ENCODE measurements at places on chromosomes 2 and 18. TPM values are rescaled to one million over a fixed set of nuclear protein-coding genes. Genes with fewer than 3 reads are reported as not detected.

DNA sequence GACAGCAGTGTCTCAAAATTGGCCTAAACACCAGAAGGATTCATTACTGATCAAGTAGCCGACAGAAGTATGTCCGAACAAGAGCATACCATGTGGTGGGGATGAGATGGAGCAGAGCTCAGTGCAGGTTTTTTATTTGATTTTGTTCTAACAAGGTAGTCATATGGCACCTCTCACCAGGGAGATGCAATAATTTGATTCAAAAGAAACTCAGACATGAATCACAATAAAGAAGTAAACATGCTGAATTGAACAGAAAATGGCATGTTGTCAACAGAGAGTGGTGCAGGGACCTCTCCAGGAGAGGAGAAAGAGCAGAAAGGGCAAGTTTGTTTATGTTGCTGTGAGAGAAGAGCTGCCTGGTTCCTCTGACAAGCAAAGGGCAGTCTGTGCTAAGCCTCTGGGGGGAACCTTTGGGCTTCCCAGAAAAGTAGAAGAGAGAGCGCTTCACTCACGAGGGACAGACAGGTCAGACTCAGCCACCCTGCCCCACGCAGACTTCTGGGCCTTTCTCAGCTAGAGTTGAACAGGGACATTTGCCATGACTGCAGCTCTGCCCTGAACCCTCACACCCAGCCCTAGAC, 351.3 kb upstream of the RAB12 start:
- H3K27me3 ChIP-seq, result no peaks in the 10 kb centered on the region
- DNase-seq, result no peak
- no peak overlapping the region for H3K27ac ChIP-seq
- no peak overlapping the region for H3K4me3 ChIP-seq

DNA sequence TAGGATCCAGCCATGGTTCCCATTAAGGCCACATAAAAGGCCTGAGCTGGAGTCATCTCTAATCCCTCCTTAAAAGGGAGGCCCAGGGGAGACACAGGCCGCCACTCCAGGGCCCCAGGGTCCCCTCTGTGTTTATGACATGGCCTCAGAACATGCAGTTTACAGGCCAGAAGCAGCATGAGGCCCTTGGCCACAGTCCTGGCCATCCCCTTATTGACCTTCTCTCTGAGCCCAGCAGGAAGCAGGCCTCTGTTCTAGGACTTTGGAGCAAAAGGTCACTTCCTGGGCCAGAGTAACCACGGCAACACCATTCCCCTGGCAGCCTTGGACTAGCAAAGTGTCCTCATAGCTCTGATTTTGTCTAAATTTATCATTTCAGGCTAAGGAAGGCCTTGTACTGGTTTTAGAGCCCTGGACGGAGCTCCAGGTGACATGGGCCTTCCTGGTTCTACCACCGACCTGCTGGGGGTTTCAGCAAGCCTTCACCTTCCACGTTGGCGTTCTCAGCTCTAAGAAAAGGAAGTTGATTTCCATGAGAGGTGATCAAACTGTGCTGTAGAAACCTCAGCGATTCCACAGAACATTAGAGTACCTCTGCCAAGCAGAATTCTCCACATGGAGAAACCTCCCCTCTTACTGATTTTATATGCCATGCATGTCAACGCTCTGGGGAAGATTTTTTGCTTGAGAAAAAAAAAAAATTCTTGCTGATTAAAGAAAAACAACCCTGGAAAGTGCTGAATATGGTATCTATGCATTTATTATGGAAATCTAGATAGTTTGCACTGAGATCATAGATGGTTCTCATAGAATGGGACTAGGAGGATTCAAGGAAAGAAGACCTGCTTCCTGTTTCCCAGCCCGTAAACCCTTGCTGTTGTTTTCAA, 53.7 kb downstream of the HS1BP3 start:
- H3K4me1 ChIP-seq, result peaks cover 10% of the 10 kb centered on the region
- no peak overlapping the region for H3K4me3 ChIP-seq
- H3K27me3 ChIP-seq, result no peaks in the 10 kb centered on the region
- no peak for DNase-seq

GRCh38 chr18:45221363-45221762, 393.9 kb upstream of the SLC14A2 start:
- no peaks in the 10 kb centered on the region for H3K27me3 ChIP-seq
- no peaks in the 10 kb centered on the region for H3K36me3 ChIP-seq
- H3K4me3 ChIP-seq, result no peak overlapping the region
- DNase-seq, result no peak
- no peak overlapping the region for H3K27ac ChIP-seq

DNA sequence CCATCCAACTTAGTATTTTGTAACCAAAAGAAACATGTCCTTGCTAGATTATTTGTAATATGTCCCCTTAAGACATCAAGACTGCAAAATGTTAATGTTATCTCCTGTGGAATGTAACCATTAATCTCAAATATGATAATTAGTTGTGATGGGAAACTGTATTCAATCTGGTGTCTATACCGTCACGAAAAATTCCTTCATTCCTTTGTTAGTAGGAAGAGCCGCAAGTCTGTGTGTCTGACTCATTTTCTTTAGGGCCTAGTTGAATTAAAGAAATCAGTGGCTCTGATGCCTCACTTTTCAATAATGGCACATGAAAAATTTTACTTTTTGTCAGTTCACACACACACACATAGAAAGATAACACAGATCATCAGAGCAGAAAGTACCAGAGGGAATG, 127.1 kb upstream of the CHAC2 start:
- H3K4me1 ChIP-seq, result peaks cover 4% of the 10 kb centered on the region
- peak overlapping the region; percentile 28 for H3K27ac ChIP-seq
- H3K4me3 ChIP-seq, result no peak overlapping the region
- peaks cover 3% of the 10 kb centered on the region for H3K36me3 ChIP-seq
- DNase-seq, result no peak

- H3K27ac ChIP-seq, result no peak within 1 kb of the TSS
- H3K27me3 ChIP-seq, result peaks cover 74% of the 10 kb centered on the region
- DNase-seq, result peak; percentile 45
- H3K4me1 ChIP-seq, result peaks cover 15% of the 10 kb centered on the region
- peak within 1 kb of the TSS; percentile 70 for H3K4me3 ChIP-seq
- no peaks in the 10 kb centered on the region for H3K36me3 ChIP-seq
These were observed at the start of gene MYO5B for GRCh38 chr18:50194631-50195532. Gene MYO5B (minus strand): TSS chr18:50195147. CDS start chr18:50194793, 354 bp downstream.

- no peaks in the 10 kb centered on the region for H3K36me3 ChIP-seq
- H3K27me3 ChIP-seq, result no peaks in the 10 kb centered on the region
- H3K4me1 ChIP-seq, result peaks cover 20% of the 10 kb centered on the region
- DNase-seq, result no peak
- no peak overlapping the region for H3K27ac ChIP-seq
These were observed 38.8 kb downstream of the LBH start for GRCh38 chr2:30270166-30270565.

The ALPG gene
- not detected for total RNA-seq

The CHRNG gene
- not detected for total RNA-seq
